ENCODE measurements at places on chromosomes 13 and 19. TPM values are rescaled to one million over a fixed set of nuclear protein-coding genes. Genes with fewer than 3 reads are reported as not detected.

The THOP1 gene
- total RNA-seq = 49.5 TPM

The OBI1 gene
- total RNA-seq = 11.4 TPM

The OVOL3 gene
- not detected for total RNA-seq

The ADAMTS10 gene
- 13.1 TPM for total RNA-seq

The SYCN gene
- total RNA-seq = not detected

The LRRC63 gene
- total RNA-seq = under 0.01 TPM

The CEACAM8 gene
- total RNA-seq = not detected

The OR7D2 gene
- total RNA-seq = 0.17 TPM

The DCLK1 gene
- total RNA-seq = 6.3 TPM

The ZBTB7A gene
- 17.7 TPM for total RNA-seq

The TSKS gene
- total RNA-seq = 0.26 TPM

The MBD3L3 gene
- not detected for total RNA-seq

The SIX5 gene
- total RNA-seq = 11.6 TPM

The AXL gene
- 223 TPM for total RNA-seq

The IZUMO1 gene
- total RNA-seq = not detected

The ADPRHL1 gene
- total RNA-seq = 1.5 TPM

The BORA gene
- total RNA-seq = 4.8 TPM

The CHST8 gene
- total RNA-seq = not detected

The BICRA gene
- 3.8 TPM for total RNA-seq

The POLR1D gene
- 84.6 TPM for total RNA-seq

The DCT gene
- total RNA-seq = under 0.01 TPM

The ZNF491 gene
- total RNA-seq = 5.8 TPM

Data from fibroblast of lung (primary cell).